Renal cortex interstitium (tissue), 15 donors: ENCODE measurements at places on chromosomes 6 and 20.

- DNase-seq = no peak
Measured at GRCh38 chr20:33490023-33490933, at the start of gene CBFA2T2. Gene CBFA2T2, plus strand, starts transcription at chr20:33490096. Its CDS starts 172 bp downstream, at chr20:33490268.

GRCh38 chr6:19193624-19194023 is 643.5 kb upstream of the ID4 start:
- no peak for DNase-seq

DNA sequence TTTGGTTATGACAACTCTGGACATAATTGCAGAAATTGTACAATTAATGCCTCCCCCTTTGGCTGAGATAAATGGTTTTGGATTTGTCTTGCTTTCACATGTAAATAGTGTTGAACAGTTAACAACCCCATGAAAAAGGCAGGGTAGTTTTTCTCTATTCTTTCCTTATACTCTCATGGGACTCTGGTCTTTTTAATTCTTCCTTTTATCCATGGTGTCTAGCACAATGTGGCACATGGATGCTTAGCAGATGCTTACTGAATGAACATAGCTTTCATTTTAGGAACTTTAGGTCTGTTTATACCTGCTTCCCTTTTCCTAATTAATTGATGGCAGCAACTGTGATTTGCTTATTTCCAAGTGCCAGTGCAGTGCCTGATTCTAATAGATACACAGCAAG is 75.6 kb downstream of the NCOA3 start:
- no peak for DNase-seq

DNA sequence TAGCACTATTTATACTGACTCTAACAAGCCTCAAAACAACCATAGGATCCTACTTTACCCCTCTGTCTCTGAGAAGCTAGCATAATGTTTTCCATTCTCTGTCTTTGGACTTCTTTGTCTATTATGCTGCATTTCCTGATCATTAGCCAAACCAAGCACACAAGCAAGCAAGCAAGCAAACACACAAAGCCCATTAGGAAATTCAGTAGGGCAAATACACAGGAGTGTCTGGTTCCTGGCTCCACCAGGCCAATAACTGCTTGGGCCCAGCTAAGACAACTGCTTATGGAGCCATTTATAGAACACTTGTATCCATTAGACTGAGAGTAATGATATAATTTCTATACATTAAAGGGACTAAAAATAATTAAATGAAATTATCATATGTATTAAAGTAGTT is 952.9 kb upstream of the EPHA7 start:
- DNase-seq = no peak
